ENCODE measurements at places on chromosomes 6 and 20. TPM values are rescaled to one million over a fixed set of nuclear protein-coding genes. Genes with fewer than 3 reads are reported as not detected.

DNA sequence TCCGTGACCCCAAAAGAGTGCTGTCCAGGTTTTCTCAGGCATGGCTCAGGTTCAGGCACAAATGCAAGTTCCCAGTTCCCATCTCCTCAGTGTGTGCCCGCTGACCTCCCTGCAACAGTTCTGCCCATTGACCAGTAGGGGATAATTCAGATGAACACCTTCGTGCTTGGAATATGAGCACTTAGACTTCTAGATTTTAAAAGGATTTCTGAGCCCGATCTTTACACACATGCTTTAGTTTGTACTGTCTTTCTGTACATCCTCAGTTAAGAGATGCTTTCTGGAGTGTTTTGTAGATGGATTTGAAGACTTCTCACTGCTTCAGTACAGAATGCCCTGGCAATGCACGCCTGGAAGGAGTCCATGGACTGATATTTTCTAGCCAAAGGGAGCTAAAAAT, 239.6 kb upstream of the PLCB4 start:
- H3K27ac ChIP-seq = no peak overlapping the region
- no peaks in the 10 kb centered on the region for H3K27me3 ChIP-seq
- no peak overlapping the region for H3K4me3 ChIP-seq

DNA sequence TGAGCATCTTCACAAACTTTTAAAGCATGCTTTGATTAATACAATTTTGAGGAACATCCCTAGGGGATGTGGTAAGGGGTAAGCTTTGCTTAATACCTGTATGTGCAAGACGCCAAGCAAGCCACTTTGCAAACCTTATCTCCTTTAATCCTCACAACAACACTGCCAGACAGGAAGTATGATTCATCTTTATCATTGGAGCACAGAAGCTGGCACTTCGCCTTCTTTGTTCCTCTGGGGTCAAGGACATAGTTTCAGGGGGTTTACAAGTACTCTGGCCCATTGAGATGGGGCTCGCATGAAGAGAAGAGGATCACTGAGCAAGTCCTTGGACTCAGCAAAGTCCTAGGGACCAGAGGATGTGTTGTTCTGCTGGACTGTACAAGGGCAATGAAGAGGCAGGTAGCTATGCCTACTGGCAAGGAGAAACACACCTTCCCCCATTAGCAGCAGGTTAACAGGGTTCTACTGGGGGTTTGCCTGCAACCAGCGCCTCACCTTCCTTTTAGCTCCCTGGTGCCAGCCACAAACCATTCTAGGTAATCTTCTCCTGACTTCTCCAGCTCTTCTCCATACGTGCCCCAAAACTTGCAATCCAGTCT, 8.8 kb downstream of the TMEM244 start:
- no peak for DNase-seq
- H3K27ac ChIP-seq = no peak overlapping the region
- no peaks in the 10 kb centered on the region for H3K4me1 ChIP-seq
- no peak overlapping the region for H3K4me3 ChIP-seq

GRCh38 chr20:45890077-45890984, 677 bp downstream of the NEURL2 start:
- peak; percentile 91 for DNase-seq
- H3K27me3 ChIP-seq = no peaks in the 10 kb centered on the region
- peak overlapping the region; percentile 83 for H3K27ac ChIP-seq
- H3K4me3 ChIP-seq = peak overlapping the region; percentile 82
- peaks cover 28% of the 10 kb centered on the region for H3K36me3 ChIP-seq

The OOEP gene
- total RNA-seq = not detected

The ASIP gene
- total RNA-seq = not detected

The MYO6 gene
- 5.9 TPM for total RNA-seq

DNA sequence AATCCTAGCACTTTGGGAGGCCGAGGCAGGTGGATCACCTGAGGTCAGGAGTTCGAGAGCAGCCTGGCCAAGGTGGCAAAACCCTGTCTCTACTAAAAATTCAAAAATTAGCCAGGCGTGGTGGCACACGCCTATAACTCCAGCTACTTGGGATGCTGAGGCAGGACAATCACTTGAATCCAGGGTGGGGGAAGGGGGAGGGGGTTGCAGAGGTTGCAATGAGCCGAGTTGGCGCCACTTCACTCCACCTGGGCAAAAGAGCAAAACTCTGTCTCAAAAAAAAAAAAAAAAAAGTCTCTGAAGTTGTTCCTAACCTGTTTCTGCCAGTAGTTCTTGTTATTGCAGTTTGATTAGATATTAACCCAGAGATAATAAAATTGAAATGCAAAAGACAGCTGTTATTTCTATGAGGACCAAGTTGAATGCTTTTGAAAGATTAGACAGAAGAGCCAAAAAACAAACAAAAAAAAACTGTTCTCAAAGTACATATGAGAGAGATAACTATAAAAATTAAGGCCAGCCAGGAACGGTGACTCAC, 22.6 kb downstream of the PIGU start:
- no peak for DNase-seq
- H3K27me3 ChIP-seq = no peaks in the 10 kb centered on the region
- H3K4me3 ChIP-seq = no peak overlapping the region
- H3K4me1 ChIP-seq = no peaks in the 10 kb centered on the region
- no peak overlapping the region for H3K27ac ChIP-seq

DNA sequence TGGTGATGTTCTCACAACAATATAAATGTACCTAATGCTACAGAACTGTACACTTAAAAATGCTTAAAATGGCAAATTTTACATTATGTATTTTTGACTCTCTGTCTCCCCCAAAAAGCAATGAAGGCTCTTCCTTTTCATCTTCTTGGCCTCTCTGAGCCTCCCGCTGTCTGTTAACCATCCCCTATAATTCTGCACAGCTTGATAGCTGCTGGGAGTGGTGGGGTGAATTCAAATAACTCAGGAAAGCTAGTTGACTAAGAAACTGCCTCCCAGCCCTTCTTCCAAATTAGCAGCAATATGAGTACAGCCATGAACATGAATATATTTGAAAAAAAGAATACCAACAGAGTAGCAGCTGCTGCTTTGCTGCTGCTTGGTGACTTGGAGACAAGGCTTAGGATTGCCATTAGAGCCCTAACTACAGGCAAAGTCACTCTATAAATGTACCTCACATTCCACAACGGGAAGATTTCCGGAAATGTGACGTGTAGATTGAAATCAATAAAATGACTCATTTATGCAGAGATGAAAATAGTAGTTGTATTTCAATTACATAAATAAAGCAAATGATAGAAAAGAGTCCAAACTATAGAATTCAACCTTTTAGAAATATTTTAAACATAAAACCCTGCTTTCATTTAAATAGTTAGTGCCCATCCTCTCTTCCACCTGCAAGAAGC, 200.1 kb upstream of the HEY2 start:
- no peak for DNase-seq
- no peaks in the 10 kb centered on the region for H3K36me3 ChIP-seq
- no peak overlapping the region for H3K27ac ChIP-seq
- no peak overlapping the region for H3K4me3 ChIP-seq
- no peaks in the 10 kb centered on the region for H3K4me1 ChIP-seq

The BTNL2 gene
- not detected for total RNA-seq

DNA sequence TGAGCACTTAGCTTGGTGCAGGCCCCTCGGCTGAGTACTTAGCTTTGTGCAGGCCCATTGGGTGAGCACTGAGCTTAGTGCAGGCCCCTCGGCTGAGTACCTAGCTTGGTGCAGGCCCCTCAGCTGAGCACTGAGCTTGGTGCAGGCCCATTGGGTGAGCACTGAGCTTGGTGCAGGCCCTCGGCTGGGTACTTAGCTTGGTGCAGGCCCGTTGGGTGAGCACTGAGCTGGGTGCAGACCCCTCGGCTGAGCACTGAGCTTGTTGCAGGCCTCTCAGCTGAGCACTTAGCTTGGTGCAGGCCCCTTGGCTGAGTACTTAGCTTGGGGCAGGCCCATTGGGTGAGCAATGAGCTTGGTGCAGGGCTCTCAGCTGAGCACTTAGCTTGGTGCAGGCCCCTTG, 387.1 kb downstream of the THBS2 start:
- H3K4me1 ChIP-seq = no peaks in the 10 kb centered on the region
- H3K36me3 ChIP-seq = no peaks in the 10 kb centered on the region
- H3K27ac ChIP-seq = no peak overlapping the region
- DNase-seq = no peak
- no peak overlapping the region for H3K4me3 ChIP-seq

GRCh38 chr6:168791917-168792316, 350.9 kb downstream of the SMOC2 start:
- no peaks in the 10 kb centered on the region for H3K4me1 ChIP-seq
- no peaks in the 10 kb centered on the region for H3K27me3 ChIP-seq
- H3K4me3 ChIP-seq = no peak overlapping the region
- DNase-seq = no peak

The GTSF1L gene
- total RNA-seq = not detected

DNA sequence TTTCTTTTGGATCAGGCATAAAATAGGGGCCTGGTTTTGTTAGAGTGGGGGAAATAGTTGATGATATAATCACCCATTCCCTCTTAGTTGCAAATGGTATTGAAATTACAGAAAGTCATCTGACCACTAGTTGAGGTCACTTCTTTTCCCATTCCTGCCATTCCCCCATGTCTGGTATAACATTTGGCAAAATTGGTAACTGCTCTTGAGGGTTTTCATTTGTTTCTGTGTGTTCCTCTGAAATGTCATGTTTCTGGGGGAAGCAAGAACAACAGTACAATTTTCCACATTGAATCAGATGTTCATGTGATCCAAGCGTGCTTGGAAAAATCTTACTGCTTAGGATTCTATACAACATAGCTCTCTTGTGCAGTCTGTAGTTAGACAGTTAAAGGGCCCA, 7.3 kb downstream of the AIG1 start:
- H3K36me3 ChIP-seq = no peaks in the 10 kb centered on the region
- no peak overlapping the region for H3K27ac ChIP-seq
- no peaks in the 10 kb centered on the region for H3K27me3 ChIP-seq
- no peak overlapping the region for H3K4me3 ChIP-seq
- no peak for DNase-seq

DNA sequence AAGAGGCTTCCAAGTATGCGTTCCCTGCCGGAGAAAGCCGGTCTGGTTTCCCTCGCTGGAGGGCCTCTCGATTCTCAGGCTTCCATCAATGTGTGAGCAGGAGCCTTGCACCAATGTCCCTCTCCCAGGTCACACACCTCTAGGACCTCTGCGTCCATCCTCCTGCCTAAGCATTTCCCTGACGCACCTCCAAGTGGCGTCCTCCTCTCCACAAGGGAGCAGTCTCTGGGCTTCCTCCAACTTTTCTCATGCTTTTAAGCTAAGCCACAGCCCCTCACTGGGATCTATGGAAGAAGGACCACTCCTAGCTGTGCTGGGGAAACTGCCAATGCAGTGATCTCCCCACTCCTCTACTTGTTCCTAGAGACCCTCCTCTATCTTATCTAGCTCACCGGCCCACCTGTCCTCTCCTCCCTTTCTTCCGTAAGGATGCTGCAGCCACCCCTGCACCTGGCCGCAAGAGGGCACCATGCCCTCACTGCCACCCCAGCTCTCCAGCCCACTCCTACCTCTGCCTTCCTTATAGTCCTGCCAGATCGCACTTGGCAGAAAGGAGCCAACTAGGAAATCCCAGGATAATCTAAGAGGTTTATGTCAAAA, 258.7 kb downstream of the LRFN2 start:
- no peaks in the 10 kb centered on the region for H3K36me3 ChIP-seq
- DNase-seq = no peak
- H3K4me1 ChIP-seq = peaks cover 11% of the 10 kb centered on the region
- no peaks in the 10 kb centered on the region for H3K27me3 ChIP-seq
- H3K4me3 ChIP-seq = no peak overlapping the region
- no peak overlapping the region for H3K27ac ChIP-seq

DNA sequence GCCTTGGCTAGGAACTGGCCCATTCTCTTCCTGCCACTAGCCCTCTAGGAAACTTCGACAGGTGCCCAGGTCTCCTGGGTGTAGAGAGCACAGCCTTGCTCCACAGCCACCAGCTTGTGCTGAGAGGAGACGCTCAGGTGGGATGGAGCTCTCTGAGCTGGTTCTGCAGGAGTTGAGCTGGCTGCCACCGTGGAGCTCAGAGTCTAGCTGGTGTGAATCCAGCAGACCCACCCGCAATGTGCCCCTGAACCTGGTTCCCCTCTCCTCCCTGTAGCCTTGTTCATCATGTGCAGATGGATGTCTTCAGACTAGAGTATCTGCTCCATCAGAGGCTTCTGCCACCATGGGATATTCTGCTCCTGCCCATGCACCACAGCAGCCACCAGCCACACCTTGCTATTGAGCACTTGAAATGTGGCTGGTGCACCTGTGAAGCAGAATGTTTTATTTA, 222.5 kb downstream of the SYNDIG1 start:
- peaks cover 14% of the 10 kb centered on the region for H3K4me1 ChIP-seq
- no peak overlapping the region for H3K27ac ChIP-seq
- H3K36me3 ChIP-seq = no peaks in the 10 kb centered on the region
- peak; percentile 54 for DNase-seq

GRCh38 chr6:154751011-154751800, 18.0 kb downstream of the SCAF8 start:
- no peaks in the 10 kb centered on the region for H3K4me1 ChIP-seq
- H3K27ac ChIP-seq = no peak overlapping the region
- H3K36me3 ChIP-seq = no peaks in the 10 kb centered on the region
- H3K4me3 ChIP-seq = no peak overlapping the region
- DNase-seq = no peak
- H3K27me3 ChIP-seq = no peaks in the 10 kb centered on the region

The HUS1B gene
- total RNA-seq = not detected

GRCh38 chr6:27288136-27289044, 23.7 kb downstream of the POM121L2 start:
- no peak overlapping the region for H3K27ac ChIP-seq
- no peak for DNase-seq
- peaks cover 36% of the 10 kb centered on the region for H3K27me3 ChIP-seq
- no peaks in the 10 kb centered on the region for H3K36me3 ChIP-seq

DNA sequence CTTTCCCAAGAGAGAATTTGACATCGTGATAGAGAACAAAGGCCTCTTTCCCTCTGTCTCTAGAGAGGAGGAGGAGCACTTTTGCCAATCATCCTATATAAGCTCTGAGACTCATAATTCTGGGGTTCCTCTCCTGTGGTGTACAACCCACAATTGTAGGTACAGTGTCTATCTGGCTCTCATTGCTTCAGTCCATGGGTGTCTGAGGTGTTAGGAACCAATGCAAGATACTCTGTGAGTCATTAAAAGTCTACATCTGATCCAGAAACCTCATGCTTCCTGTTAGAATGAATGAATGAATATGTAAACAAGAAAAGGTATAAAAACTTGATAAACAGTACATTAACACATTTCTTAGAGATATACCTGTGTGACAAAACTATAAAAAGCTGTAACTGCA, 356.7 kb downstream of the QKI start:
- no peak overlapping the region for H3K4me3 ChIP-seq
- no peaks in the 10 kb centered on the region for H3K27me3 ChIP-seq
- no peak overlapping the region for H3K27ac ChIP-seq
- H3K36me3 ChIP-seq = no peaks in the 10 kb centered on the region

GRCh38 chr20:4896971-4897497, 104.3 kb downstream of the SLC23A2 start:
- H3K36me3 ChIP-seq = peaks cover 13% of the 10 kb centered on the region
- H3K27me3 ChIP-seq = no peaks in the 10 kb centered on the region
- DNase-seq = peak; percentile 56

- no peak for DNase-seq
- peaks cover 63% of the 10 kb centered on the region for H3K4me1 ChIP-seq
- no peaks in the 10 kb centered on the region for H3K27me3 ChIP-seq
- H3K36me3 ChIP-seq = no peaks in the 10 kb centered on the region
- no peak overlapping the region for H3K4me3 ChIP-seq
- peak overlapping the region; percentile 13 for H3K27ac ChIP-seq
Measured at GRCh38 chr6:112241820-112242429, 12.4 kb downstream of the LAMA4 start.

The OVOL2 gene
- total RNA-seq = not detected

The CTAGE9 gene
- not detected for total RNA-seq

- H3K4me1 ChIP-seq = peaks cover 16% of the 10 kb centered on the region
- no peak for DNase-seq
- no peak overlapping the region for H3K27ac ChIP-seq
Measured at GRCh38 chr6:83709748-83710050, 798 bp upstream of the SNAP91 start.

The TCF15 gene
- total RNA-seq = 4.9 TPM
